ENCODE measurements at places on chromosomes 13 and 19. TPM values are rescaled to one million over a fixed set of nuclear protein-coding genes. Genes with fewer than 3 reads are reported as not detected.
A peak's percentile ranks its signal among the peaks of the same experiment; 100 is the strongest.

The GRK1 gene
- not detected for total RNA-seq

The RNF225 gene
- not detected for total RNA-seq

The PRSS57 gene
- not detected for total RNA-seq

The KISS1R gene
- total RNA-seq, result 0.17 TPM

The ZNF99 gene
- total RNA-seq, result 0.14 TPM

The CGB1 gene
- total RNA-seq, result not detected

The FFAR2 gene
- total RNA-seq, result 0.17 TPM

DNA sequence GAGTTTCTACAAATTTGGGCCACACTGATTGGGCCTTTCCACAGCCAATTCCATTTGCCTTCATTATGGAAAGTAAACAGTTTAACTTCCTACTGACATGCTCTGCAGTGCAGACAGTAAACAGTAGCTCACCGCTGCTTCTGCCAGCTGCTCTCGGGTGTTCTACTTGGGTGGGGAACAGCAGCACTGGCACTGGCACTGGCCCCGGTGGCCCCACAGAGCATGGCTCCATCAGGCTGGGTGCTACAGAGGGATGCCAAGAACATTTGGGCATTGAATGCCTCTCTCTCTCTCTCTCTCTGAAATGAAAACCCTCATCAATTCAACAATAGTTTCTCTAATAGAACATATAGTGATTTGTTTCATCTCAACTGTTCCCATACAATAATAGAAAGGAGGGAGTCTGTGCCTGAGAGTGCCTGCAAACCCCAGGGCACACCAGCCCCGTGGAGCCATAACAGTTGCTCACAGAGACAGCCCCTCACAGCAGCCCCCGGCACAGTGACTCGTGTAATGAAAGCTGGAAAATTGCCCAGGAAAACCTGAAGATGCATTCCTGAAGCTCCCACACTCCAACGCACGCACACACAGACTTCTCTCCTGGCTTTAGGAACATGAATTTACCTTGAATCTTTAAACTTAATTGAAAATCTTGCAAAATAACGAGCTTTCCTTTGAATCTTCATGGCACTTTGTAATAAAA, 38.2 kb upstream of the GJB6 start:
- no peak for DNase-seq

- no peak for DNase-seq
Observed at GRCh38 chr19:16895467-16896145, 6.8 kb downstream of the F2RL3 start.

DNA sequence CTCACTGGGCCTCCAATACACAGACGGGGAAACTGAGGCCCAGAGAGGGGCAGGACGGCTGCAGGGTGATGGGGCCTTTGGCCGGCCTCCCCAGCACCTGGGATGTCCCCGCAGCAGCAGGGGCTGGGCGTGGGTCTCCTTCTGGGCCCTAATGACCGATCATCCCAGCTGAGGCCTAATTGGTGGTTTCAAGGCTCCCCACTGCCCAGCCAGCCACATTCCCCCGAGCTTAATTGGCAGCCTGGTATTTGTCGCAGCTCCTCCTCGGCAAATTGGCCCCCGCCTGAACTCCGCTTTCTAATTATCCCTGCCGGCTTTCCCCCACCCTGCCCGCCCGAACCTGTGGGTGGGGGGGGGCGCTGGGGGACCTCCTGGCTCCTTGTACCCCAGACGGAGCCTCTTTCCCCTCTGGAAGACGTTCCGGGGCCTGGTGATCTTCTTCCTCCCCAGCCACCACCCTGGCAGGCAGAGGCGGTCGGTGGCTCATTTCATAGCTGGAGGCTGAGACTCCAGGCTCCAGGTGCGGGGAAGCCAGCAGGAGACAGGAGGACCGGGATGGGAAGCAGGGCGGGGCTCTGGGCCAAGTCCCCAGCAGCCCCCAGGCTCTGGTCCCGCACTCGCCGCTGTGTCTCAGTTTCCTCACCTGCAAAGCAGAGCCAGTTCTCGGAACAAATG, 27.2 kb upstream of the WDR18 start:
- no peak for DNase-seq

GRCh38 chr13:106570299-106570852, 2.4 kb upstream of the ARGLU1 start:
- peak; percentile 83 for DNase-seq

GRCh38 chr13:49108196-49108595, 111.9 kb upstream of the MLNR start:
- no peak for DNase-seq

GRCh38 chr13:77507931-77508776, 27.4 kb upstream of the SCEL start:
- DNase-seq, result no peak

- DNase-seq, result no peak
Observed at GRCh38 chr13:75879656-75880055, 243.5 kb downstream of the LMO7 start.

GRCh38 chr13:109088624-109088917, 459.2 kb downstream of the MYO16 start:
- no peak for DNase-seq

- no peak for DNase-seq
Observed at GRCh38 chr13:83975655-83976165, 93.4 kb upstream of the SLITRK1 start.

GRCh38 chr13:75908141-75908540, 272.0 kb downstream of the LMO7 start:
- no peak for DNase-seq

DNA sequence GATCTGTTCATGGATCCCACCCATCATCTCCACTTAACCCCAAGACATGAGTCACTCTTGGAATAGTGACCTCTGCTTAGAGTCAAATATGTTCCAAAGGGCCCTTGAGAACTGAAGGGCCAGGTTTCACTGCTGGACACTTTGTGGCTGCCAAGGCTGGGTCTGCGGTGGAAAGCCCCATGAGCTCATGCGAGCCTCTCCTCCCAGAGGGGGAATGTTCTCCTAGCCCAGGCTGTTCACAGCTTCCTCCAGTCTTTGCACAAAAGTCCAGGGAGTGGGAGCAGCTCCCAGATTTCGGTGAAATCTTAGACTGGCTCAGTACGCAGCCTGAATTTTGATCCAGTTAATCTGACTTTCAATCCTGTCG, 732 bp upstream of the DCLK1 start:
- no peak for DNase-seq

- DNase-seq, result no peak
Observed at GRCh38 chr13:79246578-79246949, 159.5 kb downstream of the RBM26 start.

- no peak for DNase-seq
Observed at GRCh38 chr19:45629704-45630103, 9.5 kb downstream of the EML2 start.

Measured in mucosa of gallbladder (tissue), 1 donor.